Stimulated activated CD4-positive, alpha-beta T cell treated with anti-CD3 and anti-CD28 coated beads, Interleukin-15, amount 100 ng/mL, for 1 hour (primary cell): ENCODE measurements at places on chromosomes 1 and 21.

- DNase-seq = no peak
Observed at GRCh38 chr1:93681101-93681988, at the start of gene BCAR3. Gene BCAR3 (minus strand): TSS chr1:93681837. CDS start chr1:93674930, 6,907 bp downstream.

DNA sequence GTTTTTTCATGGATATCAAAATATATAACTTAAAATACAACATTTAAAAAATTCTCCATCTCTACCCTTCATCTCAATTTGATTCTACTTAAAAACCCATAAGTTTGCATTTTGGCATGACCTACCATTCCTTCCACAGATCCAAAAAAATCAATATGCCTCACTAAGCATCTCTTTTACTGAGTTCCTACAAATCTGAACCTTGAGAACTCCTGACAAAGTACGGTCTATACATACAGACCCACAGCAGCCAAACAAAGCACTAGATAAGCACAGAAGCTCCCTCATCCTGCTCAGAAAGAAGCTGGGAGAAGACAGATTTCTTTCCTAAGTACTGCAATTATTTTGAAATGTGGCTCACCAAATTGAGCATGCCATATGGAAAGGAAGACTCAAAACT, 167.5 kb downstream of the KCNT2 start:
- DNase-seq = no peak

GRCh38 chr21:42991992-42992740, 17.8 kb downstream of the PKNOX1 start:
- no peak for DNase-seq

GRCh38 chr1:109771712-109772657, 8.3 kb upstream of the EPS8L3 start:
- DNase-seq = no peak

DNA sequence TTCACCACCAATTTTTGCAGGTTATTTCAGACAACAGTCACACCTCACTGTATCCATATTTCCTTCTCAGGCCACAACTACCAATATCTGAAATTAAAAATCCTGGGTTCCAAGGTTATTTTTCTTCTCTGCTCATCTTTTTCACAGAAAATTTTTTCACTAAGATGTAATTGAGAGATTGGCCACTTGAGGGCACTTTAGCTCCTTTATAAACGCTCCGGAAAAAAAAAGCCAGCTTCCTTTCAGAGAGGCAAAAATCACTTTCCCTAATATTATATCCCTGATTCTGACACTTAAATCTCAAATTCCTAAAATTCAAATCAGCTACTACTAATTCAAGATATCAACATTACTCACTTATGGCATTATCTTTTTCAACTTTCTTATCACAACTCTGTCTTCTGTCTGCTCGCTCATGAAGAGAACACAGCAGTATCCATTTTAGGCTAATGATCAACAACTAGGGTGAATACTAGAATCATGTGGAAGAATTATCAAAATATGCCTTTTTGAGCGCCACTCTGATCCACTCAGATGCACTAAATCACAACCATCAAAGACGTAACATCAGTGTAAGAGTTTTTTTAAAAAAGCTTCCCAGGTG, 101.4 kb upstream of the RGS1 start:
- DNase-seq = no peak

- DNase-seq = no peak
Observed at GRCh38 chr1:101257500-101258325, 20.9 kb downstream of the S1PR1 start.
